ENCODE measurements at places on chromosomes 2 and 18.
A peak's percentile ranks its signal among the peaks of the same experiment; 100 is the strongest.

DNA sequence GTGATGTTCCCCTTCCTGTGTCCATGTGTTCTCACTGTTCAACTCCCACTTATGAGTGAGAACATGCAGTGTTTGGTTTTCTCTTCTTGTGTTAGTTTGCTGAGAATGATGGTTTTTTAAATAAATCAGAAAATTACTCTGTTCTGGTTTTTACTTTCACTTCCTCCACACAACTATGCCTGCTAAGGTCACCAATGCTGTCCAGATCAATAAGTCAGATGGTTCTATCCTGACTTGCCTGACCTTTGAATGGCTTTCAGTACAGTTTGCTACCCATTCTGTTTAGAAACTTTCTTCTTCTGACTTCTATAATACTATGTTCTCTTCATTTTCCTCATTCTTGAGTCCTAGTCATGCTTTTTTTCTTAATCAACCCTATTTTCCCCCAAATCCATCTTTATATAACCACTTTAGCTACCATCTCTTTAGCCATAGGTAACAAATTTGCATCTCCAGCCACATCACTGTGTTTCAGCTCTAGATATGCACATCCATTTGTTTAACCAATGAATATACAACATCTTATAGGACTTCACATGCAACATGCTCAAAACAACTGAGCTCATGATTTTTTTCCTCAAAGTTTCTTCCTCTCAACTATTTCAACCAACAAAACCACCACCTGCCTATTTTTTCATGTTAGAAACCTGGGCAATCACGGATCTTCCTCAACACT lies 58.8 kb upstream of the SLC38A11 start:
- no peak for DNase-seq

DNA sequence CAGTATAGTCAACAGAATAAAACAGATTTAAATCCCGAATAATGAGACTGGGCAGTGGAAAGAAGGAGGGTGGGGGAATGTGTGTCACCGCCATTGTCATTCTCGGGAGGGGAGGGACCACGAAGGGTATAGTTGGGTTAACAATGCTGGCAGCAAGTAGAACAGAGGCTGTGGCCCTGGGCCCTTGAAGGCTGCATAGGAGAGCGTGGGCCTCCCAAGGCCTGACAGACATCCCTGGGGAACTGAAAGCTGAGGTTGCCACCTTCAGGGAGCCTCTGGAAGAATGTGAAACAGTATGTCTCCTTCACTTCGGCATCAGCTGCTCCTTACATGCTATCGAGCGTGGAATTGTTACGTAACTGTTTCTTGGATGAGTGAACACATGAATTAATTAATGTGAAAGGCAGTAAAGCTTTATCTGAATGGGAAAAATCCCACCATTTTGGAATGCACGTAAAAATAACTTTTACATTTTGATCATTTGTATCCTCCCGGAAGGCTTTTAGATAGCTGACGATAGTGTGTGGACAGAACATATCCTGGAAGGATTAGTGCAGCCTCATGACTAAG lies 92.8 kb upstream of the TTC39C start:
- DNase-seq, result no peak

GRCh38 chr2:85213901-85214512 lies 80.8 kb downstream of the TCF7L1 start:
- no peak for DNase-seq

DNA sequence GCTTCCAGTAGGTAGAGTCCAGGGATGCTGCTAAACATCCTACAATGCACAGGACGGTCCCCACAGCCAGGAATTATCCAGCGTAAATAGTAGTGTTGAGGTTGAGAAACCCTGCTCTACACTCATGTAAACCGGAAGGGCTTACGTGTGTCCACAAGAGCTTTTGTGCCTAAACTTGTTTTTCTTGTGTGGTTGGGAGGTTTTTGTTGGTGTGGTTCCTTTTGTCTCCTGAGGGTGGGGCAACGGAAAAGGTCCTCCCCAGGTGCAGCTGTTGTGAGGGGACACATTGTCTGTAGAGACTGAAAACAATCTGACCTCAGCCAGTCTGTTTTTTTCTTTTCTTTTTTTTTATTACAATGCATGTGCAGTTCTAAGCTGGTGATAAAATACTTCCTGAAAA lies 72.7 kb upstream of the MGAT5 start:
- DNase-seq, result no peak

- DNase-seq, result peak; percentile 7
Measured at GRCh38 chr2:201006704-201007103, 43.2 kb upstream of the ORC2 start.

DNA sequence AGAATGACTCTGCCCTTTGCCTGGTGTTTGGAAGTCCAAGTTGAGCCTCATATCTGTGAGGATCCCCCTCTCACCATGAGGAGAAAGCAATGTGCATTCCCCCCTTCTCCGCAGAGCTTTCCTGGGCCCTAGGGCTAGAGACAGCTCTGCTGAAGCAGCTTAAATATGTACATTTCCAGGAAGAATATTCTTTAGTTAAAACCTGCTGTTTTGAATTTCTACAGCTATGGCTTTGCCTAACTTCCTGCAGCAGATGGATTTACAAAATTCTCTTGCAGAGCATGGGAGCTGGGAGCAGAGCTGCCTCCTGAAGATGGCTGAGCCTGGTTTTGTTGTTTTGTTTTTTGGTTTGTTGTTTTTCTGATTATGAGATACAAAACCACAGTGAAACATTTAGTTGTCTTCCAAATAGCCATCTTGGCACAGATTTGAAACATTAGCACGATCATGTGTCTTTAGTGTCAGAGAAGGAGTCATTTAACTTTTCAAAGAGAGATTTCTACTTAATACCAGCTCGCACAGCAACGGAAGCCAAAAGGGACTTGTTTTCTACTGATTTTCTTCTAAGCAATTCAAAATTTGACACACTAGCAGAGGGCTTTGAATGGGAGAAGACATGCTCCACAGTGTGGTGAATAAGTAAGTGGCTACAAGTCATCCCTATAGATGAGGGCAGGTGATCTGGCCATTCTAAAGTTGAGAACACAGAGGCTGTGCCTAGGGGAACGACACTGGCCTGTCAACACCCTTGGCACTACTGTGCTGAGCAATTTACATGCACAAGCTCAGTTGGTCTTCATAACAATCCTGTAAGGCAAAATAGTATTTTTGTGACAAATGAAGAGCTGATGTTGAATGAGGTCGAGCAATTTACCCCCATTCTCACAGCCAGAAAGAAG lies 222.6 kb downstream of the MREG start:
- DNase-seq, result no peak

- DNase-seq, result no peak
Measured at GRCh38 chr2:95267458-95268210, 6.6 kb upstream of the PROM2 start.

Measured in HepG2 (cell line).